SJCRH30 (cell line): ENCODE measurements at places on chromosomes 1 and 21. TPM values are rescaled to one million over a fixed set of nuclear protein-coding genes. Genes with fewer than 3 reads are reported as not detected.

GRCh38 chr1:182603646-182604174, 479 bp downstream of the RGS16 start:
- peak overlapping the region; percentile 75 for H3K27ac ChIP-seq
- no peak for DNase-seq
- peaks cover 17% of the 10 kb centered on the region for H3K4me1 ChIP-seq
- H3K27me3 ChIP-seq = no peaks in the 10 kb centered on the region
- peaks cover 48% of the 10 kb centered on the region for H3K36me3 ChIP-seq

DNA sequence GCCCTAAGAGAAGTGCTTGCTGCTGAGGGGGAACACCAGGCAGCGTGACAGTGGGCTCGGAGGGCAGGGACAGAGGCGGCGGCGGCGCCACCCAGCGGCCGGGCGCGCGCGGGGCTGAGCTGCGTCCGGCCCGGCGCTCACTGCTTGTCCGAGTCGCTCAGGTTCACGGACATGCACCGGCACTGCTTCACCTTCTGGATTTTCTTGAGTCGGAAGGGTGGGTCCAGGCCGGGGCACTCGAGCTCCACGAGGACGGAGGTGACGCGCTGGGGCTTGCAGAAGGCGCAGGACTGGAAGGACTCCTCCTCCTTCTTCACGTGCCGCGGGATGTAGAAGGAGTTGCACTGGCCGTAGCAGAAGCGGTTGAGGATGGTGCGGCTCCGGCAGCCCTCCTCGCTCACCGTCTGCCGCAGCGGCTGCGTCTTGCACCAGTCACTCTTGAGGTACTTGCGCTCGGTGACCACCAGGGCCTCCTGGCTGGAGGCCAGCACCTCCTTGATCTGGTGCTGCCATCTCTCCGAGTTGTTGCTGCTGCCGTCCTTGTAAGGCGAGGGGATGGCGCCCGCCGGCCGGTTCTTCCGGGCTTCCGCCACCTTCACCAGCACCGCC, 119.0 kb downstream of the GREM2 start:
- H3K4me3 ChIP-seq = no peak overlapping the region
- H3K4me1 ChIP-seq = no peaks in the 10 kb centered on the region
- H3K27me3 ChIP-seq = no peaks in the 10 kb centered on the region
- H3K27ac ChIP-seq = no peak overlapping the region
- no peaks in the 10 kb centered on the region for H3K36me3 ChIP-seq
- DNase-seq = no peak

DNA sequence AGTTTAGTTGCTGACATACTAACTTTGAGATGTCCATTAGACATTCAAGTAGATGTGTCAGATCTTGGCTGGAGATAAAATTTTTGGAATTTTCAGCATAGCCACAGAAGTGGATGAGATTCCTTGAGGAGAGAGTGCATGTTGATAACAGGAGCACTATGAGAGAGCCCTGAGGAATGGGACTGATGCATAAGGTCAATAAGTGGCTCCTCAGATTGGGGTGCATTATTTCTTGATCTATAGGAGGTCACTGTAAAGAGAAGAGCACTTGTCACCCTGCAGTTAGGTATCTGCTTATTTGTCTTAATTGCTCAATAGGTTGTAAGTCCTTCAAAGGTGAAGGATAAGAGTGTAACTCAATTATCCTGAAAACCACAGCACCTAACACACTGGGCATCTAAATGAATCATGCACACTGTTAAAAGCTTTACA, 52.0 kb upstream of the TACSTD2 start:
- no peaks in the 10 kb centered on the region for H3K36me3 ChIP-seq
- H3K4me3 ChIP-seq = no peak overlapping the region
- H3K27me3 ChIP-seq = no peaks in the 10 kb centered on the region
- H3K4me1 ChIP-seq = peaks cover 3% of the 10 kb centered on the region; the same call in 1 of the 2 replicates
- no peak overlapping the region for H3K27ac ChIP-seq

- no peak overlapping the region for H3K27ac ChIP-seq
- no peaks in the 10 kb centered on the region; the same call in 1 of the 2 replicates for H3K27me3 ChIP-seq
- DNase-seq = no peak
- peaks cover 5% of the 10 kb centered on the region; the same call in 1 of the 2 replicates for H3K4me1 ChIP-seq
- H3K4me3 ChIP-seq = no peak overlapping the region
- no peaks in the 10 kb centered on the region for H3K36me3 ChIP-seq
Observed at GRCh38 chr1:9530320-9530719, 8.9 kb upstream of the SLC25A33 start.

GRCh38 chr1:21255284-21255942, 34.9 kb downstream of the ECE1 start:
- no peak overlapping the region for H3K4me3 ChIP-seq
- no peaks in the 10 kb centered on the region for H3K27me3 ChIP-seq
- H3K27ac ChIP-seq = peak overlapping the region; percentile 84
- H3K4me1 ChIP-seq = peaks cover 29% of the 10 kb centered on the region
- peaks cover 5% of the 10 kb centered on the region; the same call in 1 of the 2 replicates for H3K36me3 ChIP-seq
- peak; percentile 92 for DNase-seq

DNA sequence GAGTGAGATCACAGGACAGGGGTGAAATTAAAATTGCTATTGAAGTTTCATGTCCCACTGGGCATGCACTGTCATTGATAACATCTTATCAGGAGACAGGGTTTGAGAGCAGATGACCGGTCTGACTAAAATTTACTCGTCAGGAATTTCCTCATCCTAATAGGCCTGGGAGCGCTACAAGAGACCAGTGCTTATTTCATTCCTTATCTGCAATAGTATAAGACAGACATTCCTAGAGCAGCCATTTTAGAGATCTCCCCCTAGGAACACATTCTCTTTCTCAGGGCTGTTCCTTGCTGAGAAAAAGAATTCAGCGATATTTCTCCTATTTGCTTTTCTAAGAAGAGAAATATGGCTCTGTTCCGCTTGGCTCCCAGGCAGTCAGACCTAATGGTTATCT, 181.4 kb upstream of the ETV3 start:
- H3K27me3 ChIP-seq = no peaks in the 10 kb centered on the region
- H3K36me3 ChIP-seq = no peaks in the 10 kb centered on the region
- H3K27ac ChIP-seq = no peak overlapping the region

DNA sequence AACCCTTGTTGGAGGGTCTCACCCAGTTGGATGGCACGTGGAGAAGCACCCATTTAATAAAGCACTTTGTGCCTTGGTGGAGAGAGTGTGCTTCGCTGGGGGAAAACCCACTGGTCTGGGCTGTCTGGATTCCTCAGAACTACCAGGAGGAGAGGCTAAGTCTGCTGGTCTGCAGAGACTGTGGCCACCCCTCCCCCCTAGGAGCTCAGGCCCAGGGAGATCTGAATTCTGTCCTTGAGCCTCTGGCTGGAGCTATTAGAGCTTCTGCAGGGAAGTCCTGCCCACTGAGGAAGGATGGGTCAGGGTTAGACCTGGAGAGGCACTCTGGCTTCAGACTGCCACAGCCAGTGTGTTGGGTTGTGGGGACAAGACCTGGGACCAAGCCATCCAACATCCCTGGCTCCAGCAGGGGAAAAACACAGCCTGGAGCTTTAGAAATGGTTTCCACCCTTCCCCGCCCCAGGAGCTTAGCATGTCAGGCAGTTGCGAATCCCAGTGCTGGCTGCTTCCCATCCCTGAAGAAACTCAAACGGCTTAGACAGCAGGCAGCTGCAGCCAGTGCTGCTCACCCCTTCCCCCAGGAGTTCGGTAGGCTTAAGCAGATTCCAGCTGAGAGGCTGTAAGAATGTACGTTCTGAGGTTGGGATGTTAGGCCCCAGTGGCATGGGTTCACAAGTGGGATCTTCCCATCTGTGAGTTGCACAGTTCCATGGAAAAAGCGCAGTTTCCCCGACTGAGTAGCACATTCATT, 288.3 kb downstream of the TGFB2 start:
- no peak overlapping the region for H3K4me3 ChIP-seq
- H3K27me3 ChIP-seq = no peaks in the 10 kb centered on the region
- H3K27ac ChIP-seq = no peak overlapping the region

GRCh38 chr1:44786841-44787426, 1.0 kb downstream of the BEST4 start:
- H3K27me3 ChIP-seq = no peaks in the 10 kb centered on the region
- H3K4me3 ChIP-seq = no peak overlapping the region
- no peaks in the 10 kb centered on the region for H3K36me3 ChIP-seq
- H3K27ac ChIP-seq = no peak overlapping the region
- DNase-seq = no peak

- H3K27ac ChIP-seq = no peak overlapping the region
- H3K27me3 ChIP-seq = no peaks in the 10 kb centered on the region
- no peak for DNase-seq
- H3K4me3 ChIP-seq = no peak overlapping the region
Observed at GRCh38 chr1:64139877-64140276, 63.5 kb upstream of the UBE2U start.

DNA sequence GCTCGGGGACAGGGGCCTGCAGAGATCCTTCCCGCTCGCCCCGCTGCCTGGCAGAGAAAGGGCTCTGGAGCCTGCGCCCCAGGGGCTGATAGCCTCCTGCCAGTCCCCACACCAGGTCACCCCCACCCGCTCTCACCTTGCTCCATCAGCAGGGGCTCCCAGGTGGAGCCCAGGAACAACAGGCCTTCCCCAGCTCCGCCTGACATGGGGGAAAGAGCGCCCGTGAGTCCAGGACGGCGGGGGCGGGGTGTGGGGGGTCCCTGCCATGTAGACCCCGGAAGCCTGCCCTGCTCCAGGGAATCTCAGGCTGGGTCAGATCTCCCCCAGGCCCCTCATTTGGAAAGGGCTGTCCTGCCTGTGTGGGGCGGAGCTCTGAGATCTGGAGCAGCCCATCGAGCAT, 166.5 kb downstream of the PRDM16 start:
- H3K36me3 ChIP-seq = no peaks in the 10 kb centered on the region
- no peak overlapping the region for H3K27ac ChIP-seq
- H3K4me3 ChIP-seq = no peak overlapping the region
- no peak for DNase-seq

- H3K4me3 ChIP-seq = no peak within 1 kb of the TSS
- H3K27me3 ChIP-seq = no peaks in the 10 kb centered on the region
- H3K4me1 ChIP-seq = peaks cover 10% of the 10 kb centered on the region; the same call in 1 of the 2 replicates
- no peak for DNase-seq
- H3K27ac ChIP-seq = no peak within 1 kb of the TSS
Observed at GRCh38 chr1:183652547-183653461, at the start of gene APOBEC4. APOBEC4 (minus strand) TSS chr1:183653316; CDS start chr1:183648781, 4,535 bp downstream.

GRCh38 chr1:203743091-203743571, 21.9 kb upstream of the LAX1 start:
- H3K27ac ChIP-seq = no peak overlapping the region
- no peak overlapping the region for H3K4me3 ChIP-seq
- no peak for DNase-seq
- H3K4me1 ChIP-seq = peaks cover 10% of the 10 kb centered on the region

DNA sequence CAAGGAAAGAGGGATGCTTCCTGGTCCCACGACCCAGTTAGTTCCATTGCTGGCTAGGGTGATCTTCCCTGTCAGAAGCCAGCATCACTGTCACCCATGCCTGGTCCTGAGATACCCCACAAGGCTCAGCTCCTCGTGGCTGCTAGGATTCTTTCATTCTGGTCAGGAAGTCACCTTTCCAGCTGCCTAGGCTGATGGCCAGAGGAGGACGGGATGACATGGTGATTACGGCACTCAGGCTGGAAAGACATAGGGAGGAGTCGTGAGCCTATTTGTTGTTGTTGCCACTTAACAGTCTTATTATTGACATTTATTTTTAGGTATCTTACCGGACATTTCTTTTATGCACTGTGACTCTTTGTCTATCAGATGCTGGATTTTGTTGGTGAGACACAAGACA, 20.0 kb upstream of the MAPKAPK2 start:
- H3K27ac ChIP-seq = peak overlapping the region; percentile 30
- no peaks in the 10 kb centered on the region for H3K27me3 ChIP-seq
- H3K4me1 ChIP-seq = peaks cover 36% of the 10 kb centered on the region
- H3K4me3 ChIP-seq = no peak overlapping the region; the same call in 1 of the 2 replicates
- H3K36me3 ChIP-seq = no peaks in the 10 kb centered on the region

DNA sequence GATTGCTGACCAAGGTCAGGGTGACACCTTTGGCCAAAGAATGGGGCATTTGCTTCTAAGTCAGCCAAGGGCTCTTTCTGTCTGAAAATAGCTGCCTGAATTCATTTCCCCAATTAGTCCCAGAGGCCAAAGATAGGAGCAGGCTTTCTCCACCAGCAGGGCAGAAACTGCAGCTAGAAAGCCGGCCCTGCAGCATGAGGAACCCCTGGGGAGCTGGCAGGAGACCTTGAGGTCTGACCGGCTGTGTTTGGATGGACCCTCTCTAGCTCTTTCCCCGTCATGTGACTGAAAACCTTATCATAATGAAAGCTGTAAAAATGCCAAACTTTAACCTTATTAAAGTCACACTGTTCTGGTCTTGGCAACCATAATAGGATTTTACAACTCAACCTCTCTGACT, 93.4 kb downstream of the CD58 start:
- no peaks in the 10 kb centered on the region for H3K36me3 ChIP-seq
- no peaks in the 10 kb centered on the region; the same call in none of the 2 replicates for H3K27me3 ChIP-seq

- no peaks in the 10 kb centered on the region for H3K36me3 ChIP-seq
- H3K4me1 ChIP-seq = peaks cover under 1% of the 10 kb centered on the region; the same call in 1 of the 2 replicates
- DNase-seq = no peak
- no peaks in the 10 kb centered on the region for H3K27me3 ChIP-seq
- no peak overlapping the region for H3K27ac ChIP-seq
Observed at GRCh38 chr1:220426989-220427388, 100.9 kb upstream of the MARK1 start.

DNA sequence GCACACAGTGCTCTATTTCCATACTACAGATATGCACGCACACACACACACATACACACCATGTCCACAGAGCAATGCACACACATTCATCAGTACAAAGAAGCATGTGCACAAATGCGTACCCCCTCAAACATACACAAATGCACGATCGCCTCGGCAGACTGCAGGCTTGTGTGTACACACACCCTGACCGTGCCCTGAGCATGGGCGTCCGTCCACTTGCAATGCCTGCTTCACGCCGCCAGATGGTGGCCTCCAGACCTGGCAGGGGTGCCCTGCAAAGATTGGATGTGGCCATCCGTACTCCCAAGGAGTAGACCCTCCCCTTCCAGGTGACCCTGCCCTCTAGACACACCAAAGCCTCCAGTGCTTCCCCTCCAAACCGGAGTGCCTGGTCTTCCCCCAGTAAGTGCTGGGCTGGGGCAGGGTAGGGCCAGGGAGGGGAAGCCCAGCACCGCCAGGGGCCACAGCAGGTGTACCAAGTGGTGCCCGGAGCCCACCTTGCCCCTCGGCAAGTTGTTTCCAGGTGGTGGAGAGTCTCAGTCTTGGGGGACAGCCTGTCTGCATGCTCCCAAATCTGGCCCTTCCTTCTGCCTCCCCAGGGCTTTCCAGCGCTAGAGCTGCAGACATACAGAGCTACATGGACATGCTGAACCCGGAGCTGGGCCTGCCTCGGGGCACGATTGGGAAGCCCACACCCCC, 20.6 kb downstream of the ESPN start:
- no peaks in the 10 kb centered on the region for H3K36me3 ChIP-seq
- peaks cover 8% of the 10 kb centered on the region; the same call in 1 of the 2 replicates for H3K4me1 ChIP-seq
- no peak overlapping the region for H3K27ac ChIP-seq
- H3K4me3 ChIP-seq = no peak overlapping the region
- H3K27me3 ChIP-seq = peaks cover 32% of the 10 kb centered on the region

- no peak for DNase-seq
- H3K4me1 ChIP-seq = no peaks in the 10 kb centered on the region
Observed at GRCh38 chr1:3013371-3014049, 7.8 kb upstream of the ACTRT2 start.

GRCh38 chr1:17621691-17622090, 82.2 kb downstream of the ARHGEF10L start:
- no peaks in the 10 kb centered on the region for H3K27me3 ChIP-seq
- no peak for DNase-seq
- no peak overlapping the region for H3K4me3 ChIP-seq
- H3K36me3 ChIP-seq = no peaks in the 10 kb centered on the region

Gene OR2T11
- not detected in 2 replicates for total RNA-seq

Gene IFI44L
- 0.43 and 0.67 TPM in 2 replicates for total RNA-seq

Gene CELA2B
- total RNA-seq = 18.3 and 24.2 TPM in 2 replicates

Gene DIO1
- not detected in 2 replicates for total RNA-seq

Gene DENND2C
- 1.7 and 2.1 TPM in 2 replicates for total RNA-seq

Gene NBPF26
- 7.0 and 8.4 TPM in 2 replicates for total RNA-seq

Gene FBXO44
- total RNA-seq = not detected in 2 replicates

Gene PDZK1
- total RNA-seq = 1.6 and 2.8 TPM in 2 replicates

Gene RHEX
- not detected in 2 replicates for total RNA-seq

Gene FAM167B
- not detected in 2 replicates for total RNA-seq
